Stimulated activated CD4-positive, alpha-beta T cell treated with anti-CD3 and anti-CD28 coated beads, Interleukin-4, amount 100 ng/mL, for 1 hour (primary cell): ENCODE measurements at places on chromosomes 2 and 18.
A peak's percentile ranks its signal among the peaks of the same experiment; 100 is the strongest.

DNA sequence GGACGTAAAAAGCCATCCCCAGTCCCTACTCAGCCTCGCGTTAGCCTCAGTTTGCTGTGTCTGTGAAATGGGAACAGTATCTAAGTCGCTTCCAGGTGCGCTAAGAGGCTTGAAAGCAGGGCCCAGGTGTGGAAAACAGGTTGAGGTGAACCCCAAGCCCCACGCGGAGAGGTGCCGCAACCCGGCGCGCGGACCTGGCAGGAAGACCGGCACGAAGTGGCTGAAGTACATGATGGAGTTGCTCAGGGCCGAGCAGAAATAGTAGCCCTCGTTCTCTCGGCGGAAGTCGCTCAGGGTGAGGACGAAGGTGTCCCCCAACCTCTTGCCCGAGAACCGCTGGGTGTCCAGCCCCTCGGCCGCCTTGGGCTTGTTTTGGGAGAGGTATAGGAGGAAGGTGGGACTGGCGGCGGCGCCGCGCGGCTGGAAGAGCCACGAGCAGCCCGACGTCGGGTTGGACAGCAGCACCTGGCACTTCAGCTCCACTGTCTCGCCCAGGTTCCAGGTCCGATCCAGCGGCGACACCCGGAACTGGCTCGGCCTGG is 508 bp downstream of the CD8A start:
- DNase-seq = peak; percentile 11

DNA sequence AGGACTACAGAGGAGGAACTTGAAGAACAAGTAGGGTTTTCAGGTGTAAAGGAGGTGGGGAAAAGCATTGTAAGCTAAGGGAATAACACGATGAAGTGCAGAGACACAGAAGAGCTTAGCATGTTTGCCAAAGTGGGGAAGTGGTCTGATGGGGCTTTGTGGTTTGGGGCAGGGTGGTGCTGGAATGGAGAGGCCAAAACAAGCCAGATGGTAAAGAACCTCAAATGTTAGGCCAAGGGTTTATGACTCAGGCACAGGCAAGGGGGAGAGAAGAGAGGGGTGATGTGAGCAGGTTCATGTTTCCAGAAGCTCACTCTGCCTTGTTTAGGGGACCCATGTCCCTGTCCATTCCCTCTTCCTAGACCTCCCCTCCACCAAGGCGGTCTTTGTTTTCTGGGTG is 104.5 kb upstream of the YWHAQ start:
- DNase-seq = no peak

GRCh38 chr2:10036095-10036884 is 7.1 kb upstream of the KLF11 start:
- peak; percentile 48 for DNase-seq

DNA sequence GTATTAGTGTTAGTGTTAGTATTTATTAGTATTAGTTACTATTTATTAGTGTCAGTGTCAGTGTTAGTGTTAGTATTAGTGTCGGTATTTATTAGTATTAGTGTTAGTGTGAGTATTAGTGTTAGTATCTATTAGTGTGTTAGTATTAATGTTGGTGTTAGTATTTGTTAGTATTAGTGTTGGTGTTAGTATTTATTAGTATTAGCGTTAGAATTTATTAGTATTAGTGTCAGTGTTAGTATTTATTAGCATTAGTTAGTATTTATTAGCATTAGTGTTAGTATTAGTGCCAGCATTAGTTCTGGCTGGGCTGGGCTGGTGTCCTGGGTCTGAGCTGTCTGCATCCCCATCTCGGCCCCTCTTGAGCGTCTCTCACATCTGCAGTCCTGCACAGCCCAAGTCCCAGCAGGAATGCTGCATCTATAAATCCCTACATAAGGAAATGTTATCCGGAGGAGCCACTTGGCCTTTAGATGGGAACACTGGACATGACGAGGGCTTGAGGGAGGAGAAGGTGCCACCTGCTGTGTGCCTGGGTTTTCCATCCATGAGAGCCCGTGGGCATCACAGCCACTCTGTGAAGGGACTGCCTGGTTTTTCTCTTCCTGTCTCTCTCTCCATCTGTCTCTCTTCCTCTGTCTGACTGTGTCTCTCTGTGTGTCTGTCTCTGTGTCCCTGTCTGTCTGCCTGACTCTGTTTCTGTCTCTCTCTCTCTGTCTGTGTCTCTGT is 33.6 kb downstream of the TWIST2 start:
- DNase-seq = no peak
